ENCODE measurements at places on chromosomes 12 and 14.
A peak's percentile ranks its signal among the peaks of the same experiment; 100 is the strongest.

DNA sequence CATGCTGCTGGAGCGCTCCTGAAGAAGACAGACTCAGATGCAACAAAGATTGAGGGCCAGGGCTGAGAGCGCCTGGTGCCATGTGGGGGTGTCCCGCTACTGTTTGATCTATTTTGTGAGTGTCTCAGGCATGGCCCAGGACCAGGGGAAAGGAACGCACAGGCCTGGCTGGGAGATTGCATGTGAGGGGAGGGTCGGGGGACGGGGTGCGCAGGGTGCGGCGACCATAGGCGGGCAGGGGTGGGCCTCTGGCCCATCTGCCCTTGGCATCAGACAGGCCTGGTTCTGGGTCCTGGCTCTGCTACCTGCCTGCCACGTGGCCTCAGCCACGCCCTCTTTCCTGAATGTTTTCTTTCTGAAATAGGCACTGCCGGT, 47.5 kb downstream of the BEGAIN start:
- no peak for DNase-seq

DNA sequence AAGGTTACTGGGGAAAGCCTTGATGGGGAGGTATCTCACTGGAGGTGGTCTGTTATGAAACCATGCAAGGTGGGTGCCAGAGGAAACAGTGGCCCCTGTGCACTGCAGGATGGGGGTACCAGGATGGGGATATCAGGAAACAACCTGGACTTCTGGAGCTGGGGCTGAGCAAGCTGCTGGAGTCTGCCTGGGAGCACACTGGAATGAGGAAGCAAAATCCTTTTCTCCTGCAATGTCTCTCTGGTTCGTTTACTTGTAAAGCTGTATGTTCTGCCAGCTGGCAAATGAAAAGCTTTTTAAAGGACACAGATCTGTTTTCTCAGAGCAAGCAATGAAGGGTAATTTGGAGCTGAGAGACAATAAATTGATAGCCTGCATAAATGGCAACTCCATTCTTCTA, 23.2 kb upstream of the SERPINA1 start:
- no peak for DNase-seq

- DNase-seq = no peak
Observed at GRCh38 chr14:72155379-72155993, 223.3 kb downstream of the RGS6 start.

- DNase-seq = no peak
Observed at GRCh38 chr14:25041484-25041883, 8.5 kb downstream of the STXBP6 start.

- no peak for DNase-seq
Observed at GRCh38 chr12:94183708-94184379, 35.5 kb downstream of the PLXNC1 start.

- no peak for DNase-seq
Observed at GRCh38 chr14:54698966-54699530, 132.1 kb downstream of the SAMD4A start.

DNA sequence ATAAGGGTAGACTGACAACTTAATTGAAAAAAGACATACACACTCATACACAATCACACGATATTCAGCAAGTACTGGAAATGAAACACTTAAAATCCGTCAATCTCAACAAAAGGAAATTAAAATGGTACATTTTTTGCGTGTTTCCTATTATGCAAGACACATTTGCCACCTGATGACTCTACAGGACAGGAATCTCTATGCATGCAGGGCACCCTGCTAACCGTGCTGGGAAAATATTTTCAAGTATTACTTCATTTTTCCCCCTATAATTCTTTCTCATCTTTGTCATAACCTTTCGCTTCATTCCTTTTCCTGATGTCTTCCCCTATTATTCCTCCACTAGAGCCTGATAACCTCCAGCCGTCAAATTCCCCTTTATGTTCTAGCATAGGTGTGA, 150.2 kb downstream of the TMEM132D start:
- DNase-seq = no peak

DNA sequence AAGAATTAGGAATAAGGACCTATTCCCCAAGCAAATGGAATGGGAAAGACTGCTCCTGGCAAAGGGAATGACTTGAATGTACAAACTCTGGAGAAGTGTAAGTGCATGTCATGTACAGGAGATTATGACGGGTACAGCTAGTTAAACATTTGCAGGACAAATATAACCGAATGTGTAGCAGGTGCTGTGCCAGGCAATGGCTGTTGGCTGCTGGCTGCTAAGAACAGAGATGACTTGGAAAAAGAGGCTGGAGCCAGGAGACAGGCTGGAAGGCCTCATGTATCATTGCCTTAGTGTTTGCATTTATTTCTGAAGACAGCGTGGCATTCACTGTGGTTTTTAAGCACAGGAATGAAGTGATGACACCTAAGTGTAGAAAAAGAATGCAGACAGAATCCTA, 136.8 kb downstream of the TTC8 start:
- DNase-seq = no peak

- no peak for DNase-seq
Observed at GRCh38 chr14:76101391-76102379, 50.0 kb upstream of the GPATCH2L start.

GRCh38 chr14:62084020-62084419, 321.8 kb downstream of the SNAPC1 start:
- peak; percentile 71 for DNase-seq

DNA sequence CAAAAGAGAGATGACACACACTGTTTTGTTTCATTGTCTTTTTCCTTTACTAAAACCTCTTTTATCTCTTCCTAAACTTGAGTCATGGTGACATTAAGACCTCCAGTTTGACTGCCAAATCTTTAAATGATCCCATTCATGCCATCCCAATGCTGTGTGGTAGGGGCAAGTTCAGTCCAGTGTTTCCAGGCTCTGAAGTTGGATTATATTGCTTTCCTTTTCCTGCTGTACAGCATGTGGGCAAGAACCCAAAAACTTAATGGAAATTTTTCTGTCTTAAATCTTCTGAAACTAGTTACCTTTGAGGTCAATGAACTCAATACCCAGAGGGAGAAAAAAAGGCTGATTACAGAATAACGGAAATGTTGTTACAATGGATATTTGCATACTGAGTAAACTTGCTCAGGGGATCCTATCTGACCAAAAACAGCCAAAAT, 187.1 kb upstream of the FAR2 start:
- no peak for DNase-seq

DNA sequence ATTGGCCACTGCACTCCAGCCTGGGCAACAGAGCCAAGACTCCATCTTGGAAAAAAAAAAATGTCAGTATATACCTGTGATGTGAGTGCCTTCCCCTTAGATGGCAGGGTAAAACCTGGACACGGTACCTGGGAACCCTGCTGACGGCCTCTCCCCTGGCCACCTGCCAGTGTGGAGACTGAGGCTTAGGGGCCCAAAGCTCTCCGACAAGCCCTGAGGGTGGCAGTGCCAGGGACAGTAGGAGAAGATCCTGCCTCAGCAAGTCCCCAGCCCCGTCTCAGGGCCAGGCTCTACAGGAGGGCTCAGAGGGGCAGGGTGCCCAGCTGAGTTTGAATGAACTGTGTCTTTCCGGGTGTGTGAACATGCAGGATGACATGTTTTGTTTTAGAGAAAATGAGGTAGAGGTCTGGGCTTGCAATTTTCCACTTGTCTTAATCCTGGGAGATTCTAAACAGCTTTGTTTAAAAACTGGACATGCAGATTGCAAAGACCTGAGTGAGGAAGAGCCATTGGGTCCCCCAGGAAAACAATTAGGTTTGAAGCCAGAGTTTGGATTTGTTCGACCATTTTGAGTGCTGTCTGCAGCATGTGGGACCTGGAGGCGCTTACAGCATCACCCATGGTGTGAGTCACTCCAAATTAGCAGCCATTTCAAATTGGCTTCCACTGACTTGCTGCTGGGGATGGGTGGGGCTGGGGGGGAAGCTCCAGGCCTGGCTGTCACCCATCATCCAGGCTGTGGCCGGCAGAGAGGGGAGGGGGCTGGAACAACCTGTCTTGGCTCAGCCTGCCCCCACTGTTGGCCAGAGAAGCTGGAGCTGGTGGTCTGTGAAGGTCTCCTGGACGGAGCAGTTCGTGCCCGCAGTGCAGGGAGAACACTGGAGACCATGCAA, 10.8 kb downstream of the TSPAN9 start:
- DNase-seq = no peak

- no peak for DNase-seq
Observed at GRCh38 chr12:113151655-113152054, 2.1 kb downstream of the CFAP73 start.

DNA sequence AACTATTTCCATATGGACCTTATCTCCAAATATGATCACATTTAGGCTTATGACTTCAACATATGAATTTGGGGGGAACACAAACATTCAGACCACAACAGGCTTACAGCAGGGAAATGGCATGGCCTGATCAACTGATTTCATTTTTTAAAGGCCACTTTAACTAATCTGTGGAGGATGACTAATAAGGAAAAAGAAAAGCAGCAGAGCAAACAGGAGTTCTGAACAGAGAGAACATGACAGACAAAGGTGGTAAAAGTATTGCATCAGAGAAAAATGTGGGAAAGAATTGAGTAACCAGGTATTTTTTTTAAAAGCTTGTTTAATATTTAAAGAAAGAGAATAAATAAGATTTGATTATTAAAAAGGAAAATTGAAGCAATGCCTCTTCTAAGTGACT, 366.1 kb upstream of the TMPO start:
- DNase-seq = no peak

DNA sequence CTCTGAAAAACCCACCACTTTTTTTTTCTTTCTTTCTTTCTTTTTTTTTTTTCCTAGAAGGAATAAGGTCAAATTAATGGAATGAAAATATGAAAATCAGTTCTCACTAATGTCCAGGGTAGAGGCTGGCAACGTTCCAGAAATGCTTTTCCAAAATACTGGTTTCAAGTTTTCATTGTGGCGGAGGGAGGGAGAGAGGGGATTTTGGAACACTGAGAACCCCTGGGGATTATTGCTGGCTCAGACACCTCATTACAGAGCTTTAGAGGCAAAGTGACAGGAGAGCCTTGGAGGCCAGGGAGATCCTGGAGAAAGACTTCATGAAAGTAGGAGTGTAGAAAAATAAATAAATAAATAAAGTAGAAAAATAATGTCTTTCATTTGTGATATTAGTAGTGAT, 45.4 kb downstream of the ALX1 start:
- DNase-seq = no peak

DNA sequence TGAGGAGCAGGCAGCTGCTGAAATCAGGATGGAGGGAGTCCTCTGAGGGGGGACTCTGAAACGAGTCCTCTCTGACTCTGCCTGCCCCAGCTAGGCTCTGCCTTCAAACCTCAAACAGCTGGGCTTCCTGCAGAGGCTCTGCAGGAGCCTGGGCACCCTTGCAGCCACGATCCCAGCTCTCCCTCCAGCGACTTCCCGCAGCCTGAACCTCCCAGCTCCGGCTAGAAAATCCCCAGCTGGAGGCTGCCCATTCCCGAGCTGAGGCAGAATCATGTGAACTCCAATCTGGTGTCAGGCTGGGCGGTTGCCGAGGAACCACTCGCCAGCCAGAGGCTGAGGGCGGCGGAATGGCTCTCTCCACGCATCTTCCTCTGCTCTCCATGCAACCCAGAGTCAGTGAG, at the start of gene GPR68:
TSS of gene GPR68 (minus strand) at position 204 of the 401 bp plus-strand sequence. CDS start 9,654 bp downstream, outside the sequence.
- peak; percentile 87 for DNase-seq

- no peak for DNase-seq
Observed at GRCh38 chr12:69324797-69325466, 23.2 kb upstream of the LYZ start.

GRCh38 chr14:102437997-102438915, 71.3 kb downstream of the ANKRD9 start:
- peak; percentile 48 for DNase-seq

DNA sequence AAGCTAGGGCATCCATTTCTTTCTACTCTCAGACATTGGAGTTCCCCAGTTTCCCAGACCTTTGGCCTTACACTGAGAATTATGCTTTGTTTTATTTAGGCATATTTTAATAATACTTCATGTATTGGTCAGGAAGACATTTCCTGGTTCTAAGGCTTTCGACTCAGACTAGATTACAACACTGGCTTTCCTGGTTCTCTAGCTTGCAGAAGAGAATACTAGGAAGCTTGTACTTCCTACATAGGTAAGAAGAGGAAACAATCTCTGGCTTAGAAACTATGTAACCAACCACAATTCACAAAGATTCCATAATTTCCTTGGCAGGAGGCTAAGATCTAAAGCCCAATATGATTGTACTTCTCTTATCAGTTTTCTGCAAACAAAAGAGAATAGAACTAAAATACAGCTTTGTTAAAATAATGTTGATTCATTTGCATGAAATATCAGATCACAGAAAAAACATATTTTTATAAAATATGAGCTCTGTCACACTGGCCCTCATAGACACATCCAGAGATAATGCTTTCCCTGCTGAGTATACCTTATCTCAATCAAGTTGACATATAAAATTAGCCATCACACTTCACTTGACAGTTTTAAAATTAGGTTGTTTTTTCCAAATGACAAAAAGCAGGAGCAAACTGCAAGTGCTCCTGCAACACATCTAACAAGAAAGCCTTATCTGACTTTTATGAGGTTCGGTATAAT, 30.5 kb downstream of the CLEC2D start:
- no peak for DNase-seq

DNA sequence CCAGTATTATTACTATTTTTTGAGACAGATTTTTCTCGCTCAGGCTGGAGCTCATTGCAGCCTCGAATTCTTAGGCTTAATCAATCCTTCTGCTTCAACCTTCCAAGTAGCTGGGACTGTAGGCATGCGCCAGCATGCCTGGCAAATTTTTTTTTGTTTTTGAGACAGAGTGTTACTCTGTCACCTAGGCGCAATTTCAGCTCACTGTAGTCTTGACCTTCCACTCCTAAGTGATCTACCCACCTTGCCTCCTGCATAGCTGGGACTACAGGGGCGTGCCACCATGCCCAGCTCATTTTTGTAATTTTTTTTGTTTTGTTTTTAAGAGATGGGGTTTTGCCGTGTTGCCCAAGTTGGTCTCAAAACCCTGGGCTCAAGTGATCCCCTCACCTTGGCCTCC, 15.2 kb downstream of the ERC1 start:
- no peak for DNase-seq

GRCh38 chr12:79932357-79932756, 2.5 kb downstream of the PPP1R12A start:
- no peak for DNase-seq

DNA sequence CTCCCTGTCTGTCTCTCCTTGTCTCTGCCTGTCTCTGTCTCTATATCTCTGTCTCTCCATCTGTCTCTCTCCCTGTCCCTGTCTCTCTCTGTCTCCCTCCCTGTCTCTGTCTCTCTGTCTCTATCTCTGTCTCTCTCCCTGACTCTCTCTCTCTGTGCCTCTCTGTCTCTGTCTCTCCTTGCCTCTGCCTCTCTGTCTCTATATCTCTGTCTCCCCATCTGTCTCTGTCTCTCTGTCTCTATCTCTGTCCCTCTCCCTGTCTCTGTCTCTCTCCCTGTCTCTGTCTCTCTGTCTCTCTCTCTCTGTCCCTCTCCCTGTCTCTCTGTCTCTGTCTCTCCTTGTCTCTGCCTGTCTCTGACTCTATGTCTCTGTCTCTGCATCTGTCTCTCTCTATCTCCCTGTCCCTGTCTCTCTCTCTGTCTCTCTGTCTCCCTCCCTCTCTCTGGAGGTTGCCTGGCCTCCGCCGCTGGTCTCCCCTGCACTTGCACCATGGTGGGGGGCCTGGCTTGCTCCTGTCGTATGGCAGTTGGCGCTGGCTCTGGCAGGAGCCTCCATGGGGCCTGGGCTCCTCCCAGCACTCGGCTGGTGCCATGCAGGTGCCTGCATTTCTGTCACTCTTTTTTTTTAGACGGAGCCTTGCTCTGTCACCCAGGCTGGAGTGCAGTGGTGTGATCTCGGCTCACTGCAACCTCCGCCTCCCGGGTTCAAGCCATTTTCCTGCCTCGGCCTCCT, 28.3 kb downstream of the MMP17 start:
- DNase-seq = no peak

GRCh38 chr12:72747111-72747849, 475.1 kb downstream of the TRHDE start:
- DNase-seq = no peak

- no peak for DNase-seq
Observed at GRCh38 chr12:17691369-17691768, 398.6 kb downstream of the RERGL start.

Measured in DND-41 (cell line).